ENCODE measurements at places on chromosomes 1 and 21.

DNA sequence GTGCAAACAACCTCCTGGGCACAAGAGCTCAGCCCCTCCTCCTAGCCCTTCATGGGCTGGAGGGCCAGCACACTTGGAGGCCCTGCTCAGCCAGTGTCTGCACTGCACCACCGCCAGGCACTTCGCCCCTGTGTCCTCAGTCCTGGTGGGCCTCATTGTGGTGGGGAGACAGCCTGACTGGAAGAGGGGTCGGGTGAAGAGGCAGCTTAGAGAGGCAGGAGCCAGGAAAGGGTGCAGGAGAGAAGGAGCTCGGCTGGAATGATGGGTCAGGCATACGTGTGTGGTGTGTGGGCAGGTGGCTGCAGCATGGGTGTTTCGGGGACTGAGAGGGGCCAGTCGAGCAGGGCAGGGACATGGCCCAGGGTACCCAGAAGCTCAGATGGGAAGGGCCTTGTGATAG is 4.1 kb downstream of the WNT3A start:
- H3K27me3 ChIP-seq: peaks cover 3% of the 10 kb centered on the region
- H3K4me3 ChIP-seq: no peak overlapping the region
- H3K36me3 ChIP-seq: no peaks in the 10 kb centered on the region

DNA sequence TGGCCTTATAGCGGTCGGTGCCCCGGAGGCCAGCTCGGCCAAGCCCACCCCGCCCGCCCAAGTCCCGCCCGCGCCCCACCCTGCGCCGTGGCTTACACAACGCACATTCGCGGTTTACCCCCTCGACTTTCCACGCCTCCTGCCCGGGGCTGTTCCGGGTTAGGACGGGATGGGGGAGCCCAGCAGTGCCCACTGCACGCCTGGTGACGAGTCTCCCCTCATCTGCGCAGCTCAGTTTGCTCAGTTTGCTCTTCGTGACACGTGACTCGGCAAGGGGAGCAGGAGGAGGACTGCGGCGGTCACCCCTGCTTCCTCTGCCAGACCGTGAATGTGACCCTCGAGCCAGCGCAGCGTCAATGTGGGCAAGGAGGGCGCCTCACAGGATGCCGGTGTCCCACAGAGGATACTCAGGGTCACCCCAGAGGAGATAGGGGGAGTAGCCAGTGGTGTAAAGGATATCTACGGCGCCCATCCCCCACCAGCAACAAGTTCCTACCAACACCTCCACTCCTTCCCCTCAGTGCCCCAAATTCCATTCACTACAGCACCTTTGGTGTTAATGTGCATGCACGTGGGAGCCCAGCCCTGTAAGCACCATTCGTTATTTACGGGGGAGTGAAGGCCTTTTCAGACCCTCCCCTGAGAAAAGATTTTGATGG is 350 bp upstream of the S100A6 start:
- H3K27ac ChIP-seq: peak overlapping the region; percentile 100
- peak overlapping the region; percentile 96 for H3K4me3 ChIP-seq
- no peaks in the 10 kb centered on the region for H3K36me3 ChIP-seq
- peaks cover 3% of the 10 kb centered on the region for H3K4me1 ChIP-seq
- H3K27me3 ChIP-seq: no peaks in the 10 kb centered on the region
- DNase-seq: peak; percentile 91

DNA sequence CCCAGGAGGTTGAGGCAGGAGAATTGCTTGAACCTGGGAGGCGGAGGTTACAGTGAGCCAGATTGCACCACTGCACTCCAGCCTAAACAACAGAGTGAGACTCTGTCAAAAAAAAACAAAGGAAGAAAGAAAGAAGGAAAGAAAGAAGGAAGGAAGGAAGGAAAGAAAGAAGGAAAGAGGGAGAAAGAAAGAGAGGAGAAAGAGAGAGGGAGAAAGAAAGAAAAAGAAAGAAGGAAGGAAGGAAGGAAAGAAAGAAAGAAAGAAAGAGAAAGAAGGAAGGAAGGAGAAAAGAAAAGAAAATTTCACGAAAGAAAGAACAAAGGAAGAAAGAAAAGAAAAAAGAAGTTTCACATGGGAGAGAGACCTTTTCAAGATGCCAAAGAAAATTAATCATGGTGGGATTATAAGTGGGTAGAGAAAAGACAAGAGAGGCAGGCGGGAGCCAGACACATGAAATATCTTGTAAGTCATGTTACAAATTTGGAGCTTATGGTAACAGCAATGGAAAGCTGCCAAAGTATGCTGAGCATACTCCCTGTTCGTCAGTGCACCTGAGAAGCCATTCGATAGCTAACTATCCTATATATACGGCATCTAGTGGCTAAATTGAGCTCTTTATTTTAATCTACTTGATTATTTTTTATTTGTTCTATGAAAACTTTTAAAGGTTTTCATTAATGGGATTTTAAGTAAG is 41.3 kb upstream of the TNFSF4 start:
- DNase-seq: no peak
- H3K36me3 ChIP-seq: no peaks in the 10 kb centered on the region
- no peaks in the 10 kb centered on the region for H3K4me1 ChIP-seq
- H3K4me3 ChIP-seq: no peak overlapping the region
- H3K27me3 ChIP-seq: no peaks in the 10 kb centered on the region

DNA sequence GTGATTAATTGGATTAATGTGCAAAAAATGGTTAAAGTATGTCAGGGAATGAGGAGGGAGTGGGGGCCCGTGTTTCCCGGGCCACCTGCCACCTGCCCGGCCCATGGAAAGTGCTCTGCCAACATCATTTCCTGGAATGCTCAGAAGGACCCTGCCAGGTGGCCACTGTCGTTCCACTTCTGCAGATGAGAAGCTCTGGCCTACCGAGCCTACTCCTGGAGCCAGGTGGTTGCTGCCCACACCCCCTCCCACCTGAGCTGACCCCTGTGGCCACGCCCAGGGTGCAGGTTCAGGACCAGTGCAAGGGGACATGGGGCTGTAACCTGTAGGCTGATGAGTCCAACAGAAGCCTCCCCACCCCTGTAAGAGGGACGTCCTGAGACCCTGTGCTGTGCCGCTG is 99.7 kb downstream of the PRDM16 start:
- no peaks in the 10 kb centered on the region for H3K36me3 ChIP-seq
- H3K4me3 ChIP-seq: no peak overlapping the region
- no peak for DNase-seq
- no peak overlapping the region for H3K27ac ChIP-seq
- H3K4me1 ChIP-seq: peaks cover 8% of the 10 kb centered on the region

- peak overlapping the region; percentile 71 for H3K27ac ChIP-seq
- no peaks in the 10 kb centered on the region for H3K36me3 ChIP-seq
- no peaks in the 10 kb centered on the region for H3K4me1 ChIP-seq
- no peaks in the 10 kb centered on the region for H3K27me3 ChIP-seq
- DNase-seq: peak; percentile 60
Measured at GRCh38 chr1:201539561-201540431, 869 bp downstream of the NAV1 start.

DNA sequence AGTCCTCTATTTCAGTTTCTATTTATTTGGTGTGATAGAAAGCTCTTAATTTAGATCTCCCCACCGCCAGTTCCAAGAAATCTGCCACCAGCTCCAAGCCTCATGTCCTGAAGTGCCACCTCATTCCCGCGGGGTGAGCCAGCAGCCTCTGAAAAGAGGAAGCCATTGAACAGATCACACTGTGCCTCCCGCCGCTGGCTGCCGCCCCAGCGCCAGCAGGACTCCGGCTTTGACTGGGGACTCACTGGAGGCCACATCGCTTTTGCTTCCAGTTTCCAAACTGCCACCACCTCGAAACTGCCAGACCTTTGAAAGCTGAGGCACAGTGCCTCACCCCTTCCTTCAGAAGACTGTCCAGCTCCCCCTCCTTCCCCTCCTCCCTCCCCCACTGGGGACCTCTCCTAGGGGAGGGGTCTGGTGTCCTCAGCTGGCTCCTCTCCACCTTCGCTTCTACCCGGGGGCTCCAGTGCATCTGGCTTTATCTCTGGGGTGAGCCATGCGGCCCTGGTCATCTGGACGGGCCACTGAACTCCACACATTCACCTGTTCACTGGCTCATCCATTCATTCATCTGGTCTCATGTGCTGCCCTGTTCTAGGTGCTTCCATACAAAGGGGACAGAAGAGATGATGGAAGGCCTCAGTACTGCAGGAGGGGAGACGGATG is 58.9 kb downstream of the VPS26C start:
- no peak overlapping the region for H3K4me3 ChIP-seq
- DNase-seq: no peak
- H3K27ac ChIP-seq: no peak overlapping the region
- H3K36me3 ChIP-seq: no peaks in the 10 kb centered on the region

DNA sequence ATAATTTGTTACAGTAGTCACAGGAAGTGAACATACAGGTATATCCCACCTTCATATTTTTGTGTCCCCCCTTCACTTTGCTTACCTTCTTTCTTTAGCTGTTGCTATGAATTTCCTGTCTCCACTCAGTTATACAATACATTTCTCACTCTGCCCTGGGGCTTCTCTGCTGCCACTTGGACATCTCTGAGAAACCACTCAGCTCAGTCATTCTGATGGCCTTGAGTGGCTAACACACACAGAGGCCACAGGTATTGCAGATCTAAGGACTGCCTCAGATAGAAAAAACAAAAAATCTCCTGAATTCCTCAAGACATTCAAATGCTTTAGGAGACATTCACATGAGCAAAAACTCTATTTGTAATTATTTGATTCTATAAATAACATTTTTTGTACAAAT is 87.7 kb downstream of the OLFM3 start:
- no peak for DNase-seq
- H3K4me1 ChIP-seq: no peaks in the 10 kb centered on the region
- H3K27me3 ChIP-seq: no peaks in the 10 kb centered on the region

GRCh38 chr1:171515299-171515698 is 30.0 kb downstream of the PRRC2C start:
- H3K4me3 ChIP-seq: no peak overlapping the region
- H3K36me3 ChIP-seq: no peaks in the 10 kb centered on the region
- H3K4me1 ChIP-seq: no peaks in the 10 kb centered on the region
- no peak for DNase-seq
- no peak overlapping the region for H3K27ac ChIP-seq

GRCh38 chr21:29155118-29155932 is 24.9 kb downstream of the MAP3K7CL start:
- no peaks in the 10 kb centered on the region for H3K36me3 ChIP-seq
- DNase-seq: peak; percentile 60
- no peak overlapping the region for H3K4me3 ChIP-seq

DNA sequence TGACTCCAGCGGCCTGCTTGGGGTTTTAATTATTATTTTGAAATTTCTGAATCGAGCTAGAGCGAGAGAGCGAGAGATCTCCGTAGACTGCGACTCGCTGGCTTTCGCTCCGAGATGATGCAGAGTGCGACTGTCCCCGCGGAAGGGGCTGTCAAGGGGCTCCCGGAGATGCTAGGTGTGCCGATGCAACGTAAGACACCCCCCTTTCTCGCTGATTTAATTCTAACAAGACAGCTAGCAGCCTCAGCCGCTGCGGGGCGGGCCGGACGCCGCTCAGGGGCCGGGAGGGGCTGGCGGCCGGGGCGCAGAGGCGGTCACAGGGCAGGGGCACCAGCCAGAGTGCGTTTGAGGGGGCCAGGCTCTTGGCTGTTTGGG is 339 bp downstream of the LHX4 start:
- peaks cover 46% of the 10 kb centered on the region for H3K27me3 ChIP-seq
- H3K4me3 ChIP-seq: peak overlapping the region; percentile 44
- no peaks in the 10 kb centered on the region for H3K4me1 ChIP-seq
- no peaks in the 10 kb centered on the region for H3K36me3 ChIP-seq
- no peak for DNase-seq

DNA sequence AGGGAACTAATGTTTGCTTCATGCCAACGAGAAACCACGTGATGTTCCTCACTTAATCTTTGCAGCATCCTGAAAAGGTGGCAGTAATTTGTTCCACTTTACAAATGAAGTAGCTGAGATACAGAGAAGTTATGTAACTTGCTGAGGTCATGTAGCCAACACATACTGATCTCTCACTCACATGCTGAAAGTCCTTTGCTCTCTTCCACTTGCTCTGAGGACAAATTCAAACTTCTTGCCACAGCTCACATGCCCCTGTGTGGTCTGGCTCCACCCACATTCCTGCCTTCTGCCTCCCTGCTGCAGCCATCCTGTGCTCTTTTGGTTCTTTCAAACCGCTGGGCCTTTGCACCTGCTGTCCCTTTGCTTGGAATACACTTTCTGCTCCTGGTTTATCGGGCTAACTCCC is 55.4 kb downstream of the TMCO4 start:
- H3K36me3 ChIP-seq: no peaks in the 10 kb centered on the region
- H3K4me1 ChIP-seq: no peaks in the 10 kb centered on the region
- DNase-seq: no peak
- no peaks in the 10 kb centered on the region for H3K27me3 ChIP-seq

DNA sequence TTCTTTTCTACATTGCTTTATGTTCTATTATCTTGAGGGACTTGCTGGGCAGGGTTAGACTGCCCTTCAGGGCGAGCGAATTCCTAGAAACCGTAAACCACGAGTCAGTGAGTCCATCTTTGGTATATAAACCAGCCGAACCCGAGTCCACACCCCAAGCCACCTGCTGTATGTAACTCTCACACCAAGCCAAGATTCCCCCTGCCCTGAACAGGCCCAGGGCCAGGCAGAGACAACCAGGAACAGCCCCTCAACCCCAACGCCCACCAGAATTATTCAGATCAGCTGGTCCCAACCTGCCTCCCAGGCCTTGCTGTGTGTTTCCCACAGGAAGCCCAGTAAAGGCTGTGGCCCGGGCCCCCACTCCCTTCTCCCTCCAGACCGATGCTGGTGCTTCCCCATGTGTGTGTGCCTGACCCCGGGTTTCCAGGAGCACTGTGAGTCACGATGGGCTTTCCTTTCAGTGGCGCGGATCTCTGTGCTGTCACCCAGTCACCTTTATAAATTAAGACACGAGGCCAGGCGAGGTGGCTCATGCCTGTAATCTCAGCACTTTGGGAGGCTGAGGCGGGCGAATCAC is 17.1 kb downstream of the KIF17 start:
- no peaks in the 10 kb centered on the region for H3K27me3 ChIP-seq
- no peak overlapping the region for H3K27ac ChIP-seq
- DNase-seq: no peak
- no peaks in the 10 kb centered on the region for H3K36me3 ChIP-seq
- H3K4me1 ChIP-seq: peaks cover 5% of the 10 kb centered on the region
- no peak overlapping the region for H3K4me3 ChIP-seq

DNA sequence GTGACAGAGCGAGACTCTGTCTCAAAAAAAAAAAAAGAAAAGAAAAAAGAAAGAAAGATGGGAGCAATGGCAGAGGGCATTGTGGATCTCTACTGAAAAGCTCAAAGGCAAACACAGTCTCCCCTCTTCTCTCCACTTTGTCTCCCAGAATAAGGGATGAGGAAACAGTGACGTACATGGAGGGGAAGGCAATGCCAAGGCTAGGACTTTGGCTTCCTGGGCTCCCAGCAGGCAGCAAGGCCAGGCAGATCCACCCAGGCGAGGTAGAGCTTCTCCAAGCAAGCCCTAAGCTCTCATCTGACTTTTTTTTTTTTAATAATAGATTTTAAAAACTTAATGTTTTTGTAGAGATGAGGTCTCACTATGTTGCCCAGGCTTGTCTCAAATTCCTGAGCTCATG is 4.6 kb downstream of the ARHGEF2 start:
- DNase-seq: no peak
- peaks cover 36% of the 10 kb centered on the region for H3K4me1 ChIP-seq
- no peak overlapping the region for H3K4me3 ChIP-seq
- H3K27ac ChIP-seq: peak overlapping the region; percentile 95
